Activated T-cell treated with anti-CD3 and anti-CD28 coated beads for 24 hours (primary cell): ENCODE measurements at places on chromosomes 5 and 9.

DNA sequence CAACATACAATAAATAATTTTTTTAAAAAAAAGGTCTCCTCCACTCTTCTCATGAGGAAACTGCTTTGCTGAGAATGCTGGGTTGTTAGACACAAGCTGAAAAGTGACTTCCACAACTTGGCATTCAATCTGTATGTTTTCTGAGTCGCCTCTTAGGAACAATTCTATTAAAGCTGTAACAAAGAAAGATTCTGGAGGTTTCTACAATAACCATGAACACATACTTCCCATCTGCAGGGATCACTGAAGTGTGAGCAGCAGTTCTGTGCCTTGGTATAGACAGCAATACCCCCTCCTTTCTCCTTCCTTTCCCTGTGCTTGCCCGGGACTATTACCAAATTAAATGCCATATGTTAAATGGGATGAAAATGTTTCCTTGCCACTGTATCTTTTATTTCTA is 1.5 kb downstream of the DIRAS2 start:
- DNase-seq, result no peak

DNA sequence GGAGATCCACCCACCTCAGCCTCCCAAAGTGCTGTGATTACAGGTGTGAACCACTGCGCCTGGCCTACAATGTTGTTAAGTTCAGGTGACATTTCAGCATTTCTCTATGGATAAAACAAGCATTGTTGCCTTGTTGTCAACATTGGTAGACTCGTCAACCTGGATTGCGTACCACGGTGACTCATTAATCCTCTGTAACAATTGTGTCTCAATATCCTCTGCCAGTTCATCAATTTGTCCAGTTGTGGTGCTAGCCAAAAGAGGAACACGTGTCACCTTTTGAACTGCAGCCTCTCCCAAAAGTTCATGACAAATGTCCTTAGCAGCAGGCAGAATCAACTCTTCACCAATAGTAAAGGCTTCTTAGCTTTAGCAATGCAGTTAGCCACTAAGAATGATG is 46.3 kb upstream of the LARP1 start:
- DNase-seq, result no peak

GRCh38 chr5:32625547-32625946 is 40.2 kb downstream of the SUB1 start:
- DNase-seq, result no peak

GRCh38 chr5:132365213-132365612 is 4.3 kb upstream of the SLC22A5 start:
- DNase-seq, result no peak

- DNase-seq, result no peak
Observed at GRCh38 chr5:176381979-176382378, 6.4 kb downstream of the NOP16 start.

DNA sequence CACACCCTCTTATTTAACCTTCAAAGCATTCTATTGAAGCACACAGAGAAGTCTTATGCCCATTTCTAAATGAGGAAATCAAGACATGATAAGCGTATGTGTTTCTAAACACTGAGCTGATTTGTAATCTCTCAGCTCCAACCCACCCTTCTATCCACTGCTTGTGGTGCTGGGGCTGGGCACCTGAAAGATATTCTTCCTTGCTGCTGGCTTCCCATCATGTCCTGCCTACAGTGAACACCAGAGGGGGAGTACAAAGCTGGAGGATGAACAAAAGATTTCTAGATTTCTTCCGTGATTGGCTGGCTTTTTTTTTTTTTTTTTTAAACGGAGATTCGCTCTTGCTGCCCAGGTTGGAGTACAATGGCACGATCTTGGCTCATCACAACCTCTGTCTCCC is 14.4 kb downstream of the ACTL7A start:
- no peak for DNase-seq
